Endothelial cell (in vitro differentiated cells): ENCODE measurements at places on chromosomes 6 and 20. TPM values are rescaled to one million over a fixed set of nuclear protein-coding genes. Genes with fewer than 3 reads are reported as not detected.

The FKBP1A gene
- total RNA-seq = 952 TPM

- peak overlapping the region; percentile 57 for H3K4me3 ChIP-seq
- peak overlapping the region; percentile 81 for H3K27ac ChIP-seq
- peaks cover 7% of the 10 kb centered on the region for H3K27me3 ChIP-seq
- DNase-seq = no peak
Observed at GRCh38 chr6:2982426-2983117, 11.2 kb upstream of the SERPINB6 start.

- no peaks in the 10 kb centered on the region for H3K36me3 ChIP-seq
- no peak overlapping the region for H3K4me3 ChIP-seq
- H3K27me3 ChIP-seq = peaks cover 2% of the 10 kb centered on the region
- H3K27ac ChIP-seq = no peak overlapping the region
Observed at GRCh38 chr6:167479901-167480648, 155.2 kb downstream of the TTLL2 start.

GRCh38 chr6:165817771-165818170, 154.7 kb upstream of the PDE10A start:
- no peaks in the 10 kb centered on the region for H3K36me3 ChIP-seq
- DNase-seq = no peak
- H3K4me3 ChIP-seq = no peak overlapping the region
- H3K27me3 ChIP-seq = peaks cover 5% of the 10 kb centered on the region
- no peak overlapping the region for H3K27ac ChIP-seq
- H3K4me1 ChIP-seq = peaks cover 2% of the 10 kb centered on the region

The KIF25 gene
- total RNA-seq = not detected

DNA sequence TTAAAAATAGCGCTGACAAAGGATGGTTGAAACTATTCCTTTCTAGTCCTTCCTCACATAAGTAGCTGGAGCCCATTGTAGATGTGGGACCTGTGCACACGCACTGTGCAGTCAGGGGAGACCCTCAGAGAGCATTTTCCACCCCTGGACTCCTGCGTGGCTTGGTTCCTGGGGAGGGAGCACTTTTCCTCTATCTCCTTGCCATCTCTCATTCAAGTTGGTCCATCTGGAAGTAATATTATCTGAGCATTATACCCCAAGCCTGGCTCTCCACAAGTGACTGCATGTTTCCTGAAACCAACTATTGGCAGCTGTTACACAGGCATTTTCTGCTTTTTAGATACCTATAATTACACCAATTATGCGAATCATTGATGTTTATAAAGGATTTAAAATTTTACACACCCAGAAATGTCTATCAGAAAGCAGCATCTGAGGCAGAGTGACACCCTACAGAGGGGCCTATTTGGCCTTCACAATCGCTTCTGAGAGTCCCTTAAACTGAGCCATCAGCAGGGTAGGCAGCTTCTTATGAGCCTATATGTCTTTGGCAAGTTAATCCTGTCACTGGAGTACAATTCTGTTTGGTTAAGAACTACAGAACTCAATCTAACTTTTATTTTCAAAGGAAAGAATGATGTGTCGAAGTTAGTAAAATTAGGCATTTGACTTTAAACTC, 18.7 kb downstream of the SOX4 start:
- H3K27ac ChIP-seq = no peak overlapping the region
- H3K27me3 ChIP-seq = peaks cover 7% of the 10 kb centered on the region
- peaks cover 35% of the 10 kb centered on the region for H3K4me1 ChIP-seq

The SPDEF gene
- not detected for total RNA-seq

The SLC32A1 gene
- 3.4 TPM for total RNA-seq

The BPI gene
- not detected for total RNA-seq
